T-helper 22 cell (primary cell): ENCODE measurements at places on chromosomes 11 and 22.

GRCh38 chr11:92285776-92286175 lies 61.2 kb downstream of the FAT3 start:
- no peak for DNase-seq

DNA sequence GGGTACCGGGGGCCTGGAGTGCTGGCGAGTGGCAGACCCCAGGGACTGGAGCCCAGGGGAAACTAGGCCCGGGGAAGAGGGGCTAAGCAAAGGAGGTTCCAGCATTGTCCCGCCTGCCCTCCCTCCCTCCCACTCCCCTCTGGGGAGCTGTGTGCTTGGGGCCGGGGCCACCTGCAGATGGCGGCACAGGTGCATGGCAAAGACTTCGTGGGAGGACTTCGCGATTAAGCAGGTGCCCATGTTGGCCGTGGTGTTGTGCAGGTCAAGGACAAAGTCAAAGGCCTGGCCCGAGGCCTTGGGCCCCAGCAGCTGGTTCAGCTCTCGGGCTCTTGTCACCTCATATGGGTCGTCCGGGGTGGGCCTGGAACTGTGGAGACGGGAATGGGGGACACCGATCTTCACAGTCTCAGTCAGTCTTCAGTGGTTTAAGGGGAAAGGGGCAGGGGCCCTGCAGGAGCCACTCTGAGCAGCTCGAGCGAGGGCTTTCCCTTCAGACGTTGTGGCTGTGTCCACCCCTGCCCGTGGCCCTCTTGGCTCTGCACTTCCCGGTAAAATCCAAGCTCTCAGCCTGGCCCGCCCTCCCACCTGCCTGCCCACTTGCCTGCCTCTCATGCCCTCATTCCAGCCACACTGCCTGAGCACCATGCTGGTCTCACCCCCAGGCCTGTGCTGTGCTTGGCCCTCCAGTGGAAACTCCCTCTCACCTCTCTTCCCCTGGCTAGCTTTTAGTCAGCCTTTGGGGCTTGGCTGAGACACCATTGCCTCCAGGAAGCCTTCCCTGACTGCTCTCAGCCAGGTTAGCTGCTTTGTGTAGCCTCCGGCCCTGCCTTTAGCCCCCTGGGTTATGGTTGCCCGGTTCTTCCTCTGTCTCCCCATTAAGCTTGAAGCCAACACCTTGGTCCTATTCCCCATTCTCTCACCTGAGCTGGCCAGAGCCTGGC lies 4.7 kb downstream of the ACY3 start:
- DNase-seq = no peak

GRCh38 chr22:19635644-19636043 lies 78.7 kb upstream of the SEPTIN5 start:
- DNase-seq = no peak

GRCh38 chr11:9626496-9627394 lies 37.1 kb upstream of the SWAP70 start:
- no peak for DNase-seq

DNA sequence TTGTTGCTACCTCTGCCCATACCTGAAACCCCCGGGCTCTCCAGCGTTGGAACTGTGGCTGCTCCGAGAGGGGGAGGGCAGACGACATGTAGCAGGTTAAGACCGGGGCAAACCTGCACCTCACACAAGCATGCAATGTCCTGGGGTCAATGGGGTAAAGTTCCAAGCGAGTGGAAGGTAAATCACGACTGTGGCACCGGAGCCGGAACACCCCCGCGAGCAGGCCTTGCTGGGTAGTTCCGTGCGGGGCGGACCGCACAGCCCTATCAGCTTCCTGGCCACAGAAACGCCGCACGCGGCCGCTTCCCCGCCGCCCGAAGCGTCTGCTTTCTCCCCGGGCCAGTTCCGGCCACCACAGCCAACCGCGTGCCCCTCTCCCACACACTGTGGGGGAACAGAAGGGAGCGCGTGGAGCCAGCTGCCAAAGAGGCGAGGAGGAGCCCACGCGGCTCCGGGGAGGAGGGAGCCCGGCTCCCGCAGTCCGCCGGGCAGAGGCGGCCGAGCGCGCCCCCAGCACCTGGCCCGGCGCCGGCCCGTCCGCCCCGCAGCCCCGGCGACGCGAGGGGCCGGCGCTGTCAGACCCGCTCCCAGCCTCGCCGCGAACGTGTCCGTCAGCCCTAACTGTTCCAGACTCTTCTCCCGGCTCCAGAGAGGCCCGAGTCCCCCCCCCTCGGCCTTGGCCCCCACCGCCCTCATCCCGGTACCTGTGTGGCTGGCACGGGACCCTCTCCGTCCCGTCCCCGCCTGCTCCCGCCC lies 1.6 kb downstream of the SPTBN2 start:
- DNase-seq = no peak
